ENCODE measurements at places on chromosomes 6 and 20.

GRCh38 chr20:32112841-32113240 is 3.3 kb downstream of the TM9SF4 start:
- DNase-seq, result no peak

- no peak for DNase-seq
Measured at GRCh38 chr6:15593798-15594197, 69.0 kb downstream of the DTNBP1 start.

- no peak for DNase-seq
Measured at GRCh38 chr20:6635034-6635736, 132.3 kb upstream of the BMP2 start.

- no peak for DNase-seq
Measured at GRCh38 chr6:78132671-78133410, 480.0 kb downstream of the MEI4 start.

DNA sequence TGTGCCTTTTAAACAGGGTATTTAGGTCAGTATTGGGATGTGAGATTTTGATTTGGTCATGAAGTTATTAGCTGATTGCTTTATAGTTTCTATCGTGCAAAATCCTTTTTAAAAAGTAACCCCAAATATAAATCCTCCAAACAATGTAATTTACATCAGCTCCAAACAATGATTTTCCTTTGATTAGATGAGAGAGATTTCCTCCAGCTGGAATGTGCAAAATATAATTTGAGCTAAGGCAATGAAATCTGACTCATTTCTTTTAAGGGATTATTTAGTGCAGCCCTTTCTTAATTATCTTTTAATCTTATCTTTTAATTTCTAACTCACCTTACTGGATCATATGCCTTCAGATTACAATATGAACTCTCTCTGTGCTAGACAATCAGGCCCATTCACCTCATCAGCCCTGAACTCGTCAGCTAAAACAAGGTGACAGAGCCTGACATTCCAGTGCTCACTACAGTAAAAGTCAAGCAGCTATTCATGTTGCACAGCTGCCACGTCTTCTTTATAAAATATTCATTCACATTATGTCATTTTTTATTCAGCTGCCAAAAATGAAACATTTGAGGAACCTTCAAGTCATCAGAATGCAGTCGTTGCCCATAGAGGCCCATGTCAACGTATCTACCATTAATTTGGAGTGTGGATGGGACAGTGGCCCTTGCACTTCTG is 440.1 kb downstream of the CBLN4 start:
- DNase-seq, result no peak

- peak; percentile 32 for DNase-seq
Measured at GRCh38 chr6:68891419-68891818, 256.3 kb downstream of the ADGRB3 start.

DNA sequence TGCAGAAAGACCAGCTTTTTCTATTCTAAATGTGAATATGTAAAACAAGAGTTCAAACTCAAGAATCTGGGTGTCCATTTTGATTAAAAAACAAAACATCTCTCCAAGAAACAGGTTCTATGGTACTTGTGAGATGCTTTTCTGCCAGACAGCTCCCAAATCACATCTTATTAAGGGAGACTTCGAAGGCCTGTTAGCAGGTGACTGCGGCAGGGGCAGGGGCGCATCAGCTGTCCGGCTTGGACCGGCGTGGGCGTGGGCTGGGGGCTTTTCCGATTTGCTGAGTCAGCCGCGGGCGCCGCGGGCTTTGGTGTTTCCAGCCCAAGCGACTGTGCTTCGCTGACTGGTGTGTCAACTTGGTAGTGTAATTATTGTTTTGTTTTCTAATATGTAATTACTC is 32.6 kb downstream of the TFAP2A start:
- no peak for DNase-seq

DNA sequence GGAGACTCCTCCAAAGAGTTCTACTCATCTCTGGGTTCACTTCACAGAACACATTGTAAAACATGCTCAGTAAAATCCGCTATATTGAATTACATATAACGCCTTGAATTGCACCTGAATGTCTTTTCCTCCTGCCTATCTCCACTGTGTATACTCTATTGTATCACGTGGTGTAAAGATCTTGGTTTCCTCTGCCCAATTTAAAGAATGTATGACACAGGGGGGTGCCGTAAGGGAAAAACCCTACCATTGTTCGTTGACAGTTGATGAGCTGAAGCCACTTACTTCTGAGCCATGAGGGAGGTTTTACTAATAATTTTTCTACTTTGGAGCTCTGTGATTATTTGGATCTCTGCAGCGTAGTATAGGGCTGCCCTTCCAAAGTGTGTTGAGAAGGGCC is 6.0 kb downstream of the ASF1A start:
- no peak for DNase-seq

DNA sequence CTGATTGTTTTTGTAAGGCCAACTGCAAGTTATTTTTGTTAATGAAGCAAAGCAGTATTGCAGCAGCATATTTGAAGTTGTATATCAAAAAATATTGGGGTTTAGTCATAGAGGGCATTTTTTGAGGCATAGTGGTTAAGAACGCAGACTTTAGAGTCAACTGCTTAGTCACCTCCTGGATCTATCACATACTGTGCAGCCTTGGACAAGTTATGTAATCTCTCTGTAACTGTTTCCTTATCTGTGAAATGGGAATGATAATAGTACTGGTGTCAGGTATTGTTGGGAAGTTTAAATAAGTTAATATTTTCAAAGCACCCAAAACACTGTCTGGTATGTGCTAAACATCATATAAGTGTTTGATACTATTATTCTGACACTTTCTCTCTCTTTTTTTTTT is 27.2 kb upstream of the EFHC1 start:
- DNase-seq, result peak; percentile 67

GRCh38 chr6:45479834-45480751 is 102.4 kb upstream of the SUPT3H start:
- DNase-seq, result no peak

GRCh38 chr20:10625641-10626040 is 48.2 kb downstream of the JAG1 start:
- no peak for DNase-seq

GRCh38 chr20:33793011-33793931 is 17.9 kb upstream of the CHMP4B start:
- no peak for DNase-seq

- DNase-seq, result peak; percentile 90
Measured at GRCh38 chr6:139262519-139263300, 29.1 kb downstream of the TXLNB start.

GRCh38 chr6:158421381-158421780 is 109.1 kb downstream of the TULP4 start:
- no peak for DNase-seq

Measured in RKO (cell line).